Upper lobe of right lung (tissue), 1 donor: ENCODE measurements at places on chromosomes 2 and 18. TPM values are rescaled to one million over a fixed set of nuclear protein-coding genes. Genes with fewer than 3 reads are reported as not detected.

Gene LRP1B
- 0.12 TPM for total RNA-seq

Gene ANTXR1
- total RNA-seq, result 81.2 TPM

DNA sequence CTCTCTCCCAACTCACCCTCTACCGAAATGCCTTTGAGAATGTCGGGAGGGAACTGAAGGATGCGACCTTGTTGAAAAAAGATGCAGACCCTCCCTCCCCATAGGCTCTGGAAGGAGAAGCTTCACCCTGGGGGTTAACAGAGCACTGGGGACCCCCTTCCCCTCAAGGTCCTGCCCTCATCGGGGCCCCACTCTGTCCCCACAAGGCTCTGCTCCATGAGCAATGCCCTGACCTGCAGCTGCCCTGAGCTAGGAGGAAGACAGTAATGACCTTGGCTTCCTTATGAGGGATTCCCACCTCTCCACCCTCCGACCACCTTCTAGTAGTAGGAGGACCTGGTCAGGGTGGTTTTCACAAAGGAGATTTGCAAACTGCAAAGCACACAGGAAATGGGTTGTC lies 44.4 kb upstream of the HPCAL1 start:
- H3K27me3 ChIP-seq, result no peaks in the 10 kb centered on the region
- peak; percentile 15 for DNase-seq
- H3K36me3 ChIP-seq, result no peaks in the 10 kb centered on the region
- H3K4me3 ChIP-seq, result no peak overlapping the region

Gene ATF2
- 51.2 TPM for total RNA-seq

- no peaks in the 10 kb centered on the region for H3K36me3 ChIP-seq
- H3K27me3 ChIP-seq, result peaks cover 96% of the 10 kb centered on the region
- no peak overlapping the region for H3K27ac ChIP-seq
- H3K4me3 ChIP-seq, result no peak overlapping the region
- no peak for DNase-seq
These were observed 3.3 kb upstream of the WNT10A start for GRCh38 chr2:218877331-218877730.

- no peaks in the 10 kb centered on the region for H3K27me3 ChIP-seq
- H3K27ac ChIP-seq, result no peak overlapping the region
- DNase-seq, result no peak
- H3K36me3 ChIP-seq, result no peaks in the 10 kb centered on the region
- no peaks in the 10 kb centered on the region for H3K4me1 ChIP-seq
These were observed 179.5 kb downstream of the CELF4 start for GRCh38 chr18:37385846-37386778.

Gene FECH
- total RNA-seq, result 20.0 TPM

Gene SLC23A3
- total RNA-seq, result 3.1 TPM

GRCh38 chr2:130985206-130985780 lies 108.0 kb downstream of the FAM168B start:
- no peak for DNase-seq
- H3K27ac ChIP-seq, result no peak overlapping the region
- no peak overlapping the region for H3K4me3 ChIP-seq
- no peaks in the 10 kb centered on the region for H3K4me1 ChIP-seq
- no peaks in the 10 kb centered on the region for H3K36me3 ChIP-seq

Gene CHRND
- not detected for total RNA-seq

DNA sequence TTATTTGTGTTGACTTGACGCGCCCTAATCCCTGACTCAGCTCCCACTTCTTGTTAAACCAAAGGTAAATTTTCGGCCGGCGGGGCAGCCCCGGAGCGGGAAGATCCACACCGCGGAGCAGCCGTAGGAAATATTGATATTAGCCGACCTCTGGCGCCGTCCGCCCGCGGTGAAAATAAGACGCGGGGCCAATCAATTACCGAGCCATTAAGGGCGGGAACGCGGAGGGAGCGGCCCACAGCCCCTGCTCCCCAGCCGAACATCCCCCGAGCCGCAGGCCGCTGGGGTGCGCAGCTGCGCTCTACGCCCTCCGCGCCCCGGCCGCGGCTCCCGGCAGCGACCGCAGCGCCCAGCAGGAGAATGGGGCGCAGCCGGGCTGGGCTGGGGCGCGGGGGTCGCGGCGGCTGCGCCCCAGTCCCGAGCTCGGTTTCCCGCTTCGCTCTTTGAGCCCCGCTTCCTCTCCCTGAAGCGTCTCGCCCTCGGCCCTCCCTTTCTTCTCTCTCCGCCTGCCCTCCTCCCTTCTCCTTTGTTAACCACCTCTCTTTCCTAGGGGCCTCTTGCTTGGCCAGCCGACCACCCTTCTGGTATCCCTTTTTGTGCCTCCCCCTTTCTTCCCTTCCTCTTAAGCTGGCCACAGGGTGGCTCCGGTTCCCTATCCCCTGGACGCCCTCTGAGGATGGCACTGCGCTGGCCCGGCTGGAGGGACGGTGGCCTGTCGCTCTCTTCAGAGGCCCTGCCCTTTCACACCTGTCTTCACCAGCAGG lies 40.9 kb downstream of the CELF4 start:
- H3K4me1 ChIP-seq, result no peaks in the 10 kb centered on the region
- peaks cover 36% of the 10 kb centered on the region for H3K27me3 ChIP-seq
- DNase-seq, result no peak
- H3K4me3 ChIP-seq, result no peak overlapping the region
- H3K27ac ChIP-seq, result no peak overlapping the region

DNA sequence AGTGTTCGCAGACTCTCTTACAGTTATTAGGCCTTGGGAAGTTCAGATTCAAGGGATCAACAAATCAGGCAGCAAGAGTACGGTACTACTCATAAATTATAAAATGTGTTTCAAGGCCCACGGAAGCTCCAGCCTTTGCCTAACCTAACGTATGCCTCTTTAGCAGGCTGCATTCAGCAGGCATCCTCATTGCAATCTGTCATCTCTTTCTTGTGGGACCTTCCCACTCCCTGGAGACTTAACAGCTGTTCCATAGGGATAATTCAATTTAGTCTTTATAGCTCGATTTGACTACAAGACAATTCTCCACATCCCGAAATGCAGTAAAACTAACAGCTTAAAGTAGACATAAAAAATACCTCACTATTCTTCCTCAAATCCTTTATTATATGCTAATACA lies 453.7 kb downstream of the CNTNAP5 start:
- no peak overlapping the region for H3K27ac ChIP-seq
- no peaks in the 10 kb centered on the region for H3K36me3 ChIP-seq
- H3K27me3 ChIP-seq, result no peaks in the 10 kb centered on the region
- no peak for DNase-seq
- H3K4me3 ChIP-seq, result no peak overlapping the region

- no peaks in the 10 kb centered on the region for H3K27me3 ChIP-seq
- H3K4me3 ChIP-seq, result no peak overlapping the region
- no peaks in the 10 kb centered on the region for H3K4me1 ChIP-seq
- DNase-seq, result no peak
These were observed 844.3 kb downstream of the MBD2 start for GRCh38 chr18:53380063-53380639.

DNA sequence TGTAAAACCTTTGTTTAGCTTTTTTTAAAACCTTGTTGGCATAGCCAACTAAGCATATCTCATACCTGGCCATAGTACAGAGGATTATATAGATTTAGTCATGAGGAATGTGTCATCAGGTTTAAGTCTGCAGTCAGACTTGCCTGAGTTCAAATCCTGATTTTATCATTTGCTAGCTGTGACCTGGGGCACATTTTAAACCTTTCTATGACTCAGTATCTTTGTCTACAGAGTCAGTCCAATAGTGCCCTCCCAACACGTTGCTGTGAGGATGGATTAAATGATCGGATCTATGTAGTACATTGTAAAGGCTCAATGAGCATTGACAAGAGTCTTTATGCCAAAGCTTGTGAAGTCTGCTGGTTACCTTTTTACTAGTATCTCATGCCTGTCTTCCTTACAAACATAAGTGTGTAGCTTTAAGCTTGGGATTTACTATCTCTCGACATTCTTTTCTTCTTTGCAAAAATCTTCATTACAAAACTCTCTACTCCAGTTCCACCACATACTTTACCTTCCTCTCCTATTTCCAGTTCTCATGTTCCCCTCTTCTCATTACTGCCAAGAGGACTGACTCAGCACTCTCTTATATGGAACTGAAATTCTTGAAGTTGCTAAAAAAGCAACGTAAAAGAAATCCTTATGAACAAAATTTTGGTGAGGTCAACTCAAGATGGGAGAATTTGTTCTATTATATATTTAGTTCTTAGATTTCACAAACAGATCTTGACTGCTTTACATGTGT lies 68.1 kb upstream of the RBMS1 start:
- H3K4me3 ChIP-seq, result no peak overlapping the region
- H3K27ac ChIP-seq, result no peak overlapping the region
- no peaks in the 10 kb centered on the region for H3K4me1 ChIP-seq
- no peaks in the 10 kb centered on the region for H3K36me3 ChIP-seq
- H3K27me3 ChIP-seq, result no peaks in the 10 kb centered on the region

Gene BMP10
- total RNA-seq, result 1.4 TPM

Gene MAP3K19
- not detected for total RNA-seq

Gene TACR1
- total RNA-seq, result 1.4 TPM

Gene LHCGR
- total RNA-seq, result not detected

DNA sequence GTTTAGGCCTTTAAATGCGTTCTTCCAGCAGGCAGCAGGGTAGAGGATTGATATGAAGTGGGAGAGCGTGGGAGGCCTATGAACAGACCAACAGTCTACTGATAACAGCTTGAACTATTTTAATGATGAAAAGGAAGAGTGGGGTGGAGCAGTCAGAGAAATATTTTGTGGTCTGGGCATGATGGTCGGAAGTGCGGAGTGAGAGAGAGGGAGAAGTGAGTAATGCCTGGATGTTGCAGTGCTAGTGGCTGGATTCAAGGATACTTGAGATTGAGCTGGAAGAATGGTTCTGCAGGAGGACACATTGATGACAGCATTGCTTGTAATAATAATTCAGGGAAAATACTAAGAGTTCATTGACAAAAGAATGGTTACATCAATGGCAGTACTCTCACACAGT lies 151.0 kb upstream of the DAPL1 start:
- DNase-seq, result no peak
- peaks cover 12% of the 10 kb centered on the region for H3K36me3 ChIP-seq
- H3K4me3 ChIP-seq, result no peak overlapping the region
- H3K27ac ChIP-seq, result no peak overlapping the region
- H3K4me1 ChIP-seq, result no peaks in the 10 kb centered on the region

DNA sequence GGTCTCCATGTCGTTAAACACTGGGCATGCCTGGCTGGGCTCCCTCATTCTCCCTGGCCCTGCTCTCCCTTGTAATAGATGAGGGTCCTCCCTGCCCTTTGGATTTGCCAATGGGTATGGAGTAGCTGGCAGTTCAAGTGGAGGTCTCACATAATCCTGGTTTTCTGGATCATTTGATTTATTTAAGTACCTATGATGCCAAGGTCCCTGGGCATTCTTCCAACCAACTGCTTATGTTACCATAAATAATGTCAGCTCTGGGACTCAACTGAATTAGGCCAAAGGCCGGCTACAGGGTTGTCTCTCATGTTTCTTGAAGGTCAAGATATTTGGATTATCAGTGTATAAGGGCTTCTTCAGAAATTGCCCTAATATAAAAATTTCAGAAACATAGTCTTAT lies 104.9 kb upstream of the LYPD6 start:
- no peak for DNase-seq
- no peak overlapping the region for H3K27ac ChIP-seq
- H3K36me3 ChIP-seq, result no peaks in the 10 kb centered on the region

GRCh38 chr2:219567791-219568361 lies 3.5 kb downstream of the OBSL1 start:
- no peaks in the 10 kb centered on the region for H3K27me3 ChIP-seq
- no peak overlapping the region for H3K4me3 ChIP-seq
- no peak for DNase-seq

DNA sequence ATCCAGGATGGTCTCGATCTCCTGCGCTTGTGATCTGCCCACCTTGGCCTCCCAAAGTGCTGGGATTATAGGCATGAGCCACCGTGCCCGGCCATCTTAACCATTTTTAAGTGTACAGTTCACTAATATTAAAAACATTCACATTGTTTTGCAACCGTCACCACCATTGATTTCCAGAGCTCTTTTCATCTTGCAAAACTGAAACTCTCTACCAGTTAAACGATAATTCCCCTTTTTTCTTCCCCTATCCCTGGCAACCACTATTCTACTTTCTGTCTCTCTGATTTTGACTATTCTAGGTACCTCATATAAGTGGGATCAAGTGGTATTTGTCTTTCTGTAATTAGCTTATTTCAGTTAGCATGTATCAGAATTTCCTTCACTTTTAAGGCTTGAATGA lies 16.8 kb upstream of the NEUROD1 start:
- H3K4me1 ChIP-seq, result no peaks in the 10 kb centered on the region
- H3K36me3 ChIP-seq, result no peaks in the 10 kb centered on the region
- no peak overlapping the region for H3K4me3 ChIP-seq
- DNase-seq, result no peak
- H3K27ac ChIP-seq, result no peak overlapping the region

- no peaks in the 10 kb centered on the region for H3K36me3 ChIP-seq
- no peaks in the 10 kb centered on the region for H3K27me3 ChIP-seq
- H3K4me1 ChIP-seq, result peaks cover 17% of the 10 kb centered on the region
- H3K27ac ChIP-seq, result no peak overlapping the region
- DNase-seq, result no peak
- no peak overlapping the region for H3K4me3 ChIP-seq
These were observed 92.9 kb downstream of the NEDD4L start for GRCh38 chr18:58136879-58137278.

Gene CRYGD
- total RNA-seq, result not detected

GRCh38 chr2:86039963-86040655 lies 65.6 kb downstream of the POLR1A start:
- peaks cover 45% of the 10 kb centered on the region for H3K4me1 ChIP-seq
- H3K36me3 ChIP-seq, result peaks cover 36% of the 10 kb centered on the region
- H3K27me3 ChIP-seq, result no peaks in the 10 kb centered on the region

GRCh38 chr2:51707625-51708024 lies 675.7 kb upstream of the NRXN1 start:
- H3K27me3 ChIP-seq, result no peaks in the 10 kb centered on the region
- no peaks in the 10 kb centered on the region for H3K36me3 ChIP-seq
- no peak for DNase-seq
- H3K27ac ChIP-seq, result no peak overlapping the region
- H3K4me3 ChIP-seq, result no peak overlapping the region

- DNase-seq, result no peak
- no peak overlapping the region for H3K4me3 ChIP-seq
- no peaks in the 10 kb centered on the region for H3K36me3 ChIP-seq
These were observed 281.4 kb downstream of the PAX3 start for GRCh38 chr2:222017252-222017850.

DNA sequence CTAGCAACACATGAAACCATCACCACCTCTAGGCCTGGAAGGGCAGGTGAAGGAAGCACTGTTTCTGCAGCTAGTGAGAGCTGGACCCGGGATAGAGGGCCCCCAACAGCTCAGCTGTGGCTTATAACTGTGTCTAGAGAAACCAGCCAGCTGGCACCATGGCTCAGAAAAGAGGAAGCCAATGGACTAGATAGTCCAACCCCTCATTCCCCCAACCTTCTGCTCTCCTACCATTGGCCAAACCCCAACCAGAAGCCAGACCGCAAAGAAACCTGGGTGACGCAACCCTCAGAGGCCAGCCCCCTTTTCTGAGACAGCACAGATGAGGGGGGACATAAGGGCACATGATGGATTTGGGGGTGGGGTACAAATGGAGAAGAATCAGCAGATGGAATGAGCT lies 24.3 kb downstream of the SMYD1 start:
- no peak overlapping the region for H3K27ac ChIP-seq
- no peaks in the 10 kb centered on the region for H3K27me3 ChIP-seq
- H3K4me3 ChIP-seq, result no peak overlapping the region
- no peak for DNase-seq

GRCh38 chr2:66171530-66171929 lies 263.4 kb upstream of the MEIS1 start:
- no peak overlapping the region for H3K4me3 ChIP-seq
- H3K4me1 ChIP-seq, result no peaks in the 10 kb centered on the region
- no peak overlapping the region for H3K27ac ChIP-seq
- DNase-seq, result no peak
